Activated CD4-positive, alpha-beta T cell treated with anti-CD3 and anti-CD28 coated beads, Interleukin-10, Interleukin-2, amounts not matched to agents 100 ng/mL and 50 ng/mL, durations not matched to agents 16 hours and 8 hours (primary cell): ENCODE measurements at places on chromosomes 11 and 22.

- DNase-seq: no peak
Measured at GRCh38 chr11:15547685-15548084, 433.0 kb downstream of the INSC start.

DNA sequence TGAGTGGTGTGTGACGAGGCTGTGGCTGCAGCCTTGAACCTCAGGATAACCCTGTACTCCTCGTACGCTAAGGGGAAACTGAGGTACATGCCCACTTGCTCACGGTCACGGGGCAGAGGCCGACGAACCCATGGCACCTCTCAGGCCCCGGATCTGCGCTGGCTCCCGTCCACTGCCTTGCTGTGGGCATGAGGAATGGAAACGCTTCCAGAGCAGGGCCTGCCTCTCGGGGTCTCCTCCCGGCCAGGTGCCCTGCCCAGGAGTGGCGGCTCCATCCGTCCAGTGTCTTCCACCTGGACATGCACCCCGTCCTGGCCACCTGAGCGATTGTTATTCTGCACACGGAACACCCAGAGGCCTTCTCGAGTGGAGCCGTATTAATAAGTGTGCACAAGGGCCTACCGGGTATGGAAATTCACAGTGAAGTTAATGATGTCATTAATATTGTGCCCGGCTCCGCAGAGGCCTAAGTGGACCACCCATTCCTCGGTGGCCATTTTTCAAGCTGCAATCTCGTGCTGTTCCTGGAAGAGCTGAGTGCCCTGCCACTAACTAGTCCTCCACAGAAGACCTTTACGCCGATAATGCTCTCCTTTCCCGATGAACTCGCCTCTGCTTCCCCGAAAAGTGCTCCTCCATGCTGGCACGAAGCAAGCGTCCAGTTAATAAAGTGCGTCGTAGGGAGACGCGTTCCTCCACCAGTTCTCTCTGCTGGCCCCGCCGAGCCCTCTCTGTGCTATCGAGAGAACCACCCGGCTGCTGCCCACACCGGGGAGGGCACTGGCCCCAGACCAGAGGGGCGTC, 927.9 kb downstream of the BRD1 start:
- DNase-seq: no peak

- peak; percentile 24 for DNase-seq
Measured at GRCh38 chr11:46808799-46809431, 37.2 kb downstream of the CKAP5 start.

GRCh38 chr11:116888884-116889549, 51.6 kb upstream of the APOA1 start:
- no peak for DNase-seq

- no peak for DNase-seq
Measured at GRCh38 chr11:100095809-100096208, 591.3 kb upstream of the ARHGAP42 start.

DNA sequence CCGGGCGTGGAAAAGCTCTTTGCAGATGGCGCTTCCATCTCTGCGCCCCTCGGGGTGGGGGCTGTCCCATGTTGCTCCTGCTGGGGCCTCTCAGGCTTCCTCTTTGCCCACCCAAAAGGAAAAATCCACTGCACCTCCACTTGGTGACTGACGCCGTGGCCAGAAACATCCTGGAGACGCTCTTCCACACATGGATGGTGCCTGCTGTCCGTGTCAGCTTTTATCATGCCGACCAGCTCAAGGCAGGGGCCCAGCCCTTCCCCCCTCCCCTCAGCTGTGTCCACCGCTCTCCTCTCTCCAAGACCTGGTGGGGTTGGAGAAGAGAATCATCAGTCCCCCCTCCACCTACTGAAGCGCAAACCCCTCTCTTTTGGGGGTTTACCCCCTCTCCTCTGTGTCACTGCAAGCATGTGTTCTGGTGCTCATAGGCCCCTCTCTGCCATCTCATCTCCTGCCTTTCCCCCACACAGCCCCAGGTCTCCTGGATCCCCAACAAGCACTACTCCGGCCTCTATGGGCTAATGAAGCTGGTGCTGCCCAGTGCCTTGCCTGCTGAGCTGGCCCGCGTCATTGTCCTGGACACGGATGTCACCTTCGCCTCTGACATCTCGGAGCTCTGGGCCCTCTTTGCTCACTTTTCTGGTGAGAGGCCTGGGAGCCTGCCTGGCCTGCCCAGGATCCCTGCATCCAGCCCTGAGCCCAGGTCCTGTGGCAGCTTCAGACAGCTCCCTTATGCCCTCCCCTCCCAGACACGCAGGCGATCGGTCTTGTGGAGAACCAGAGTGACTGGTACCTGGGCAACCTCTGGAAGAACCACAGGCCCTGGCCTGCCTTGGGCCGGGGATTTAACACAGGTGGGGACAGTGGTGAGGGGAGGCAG, 1.8 kb downstream of the LARGE2 start:
- DNase-seq: no peak

- no peak for DNase-seq
Measured at GRCh38 chr11:64062185-64063039, 26.7 kb downstream of the FLRT1 start.

DNA sequence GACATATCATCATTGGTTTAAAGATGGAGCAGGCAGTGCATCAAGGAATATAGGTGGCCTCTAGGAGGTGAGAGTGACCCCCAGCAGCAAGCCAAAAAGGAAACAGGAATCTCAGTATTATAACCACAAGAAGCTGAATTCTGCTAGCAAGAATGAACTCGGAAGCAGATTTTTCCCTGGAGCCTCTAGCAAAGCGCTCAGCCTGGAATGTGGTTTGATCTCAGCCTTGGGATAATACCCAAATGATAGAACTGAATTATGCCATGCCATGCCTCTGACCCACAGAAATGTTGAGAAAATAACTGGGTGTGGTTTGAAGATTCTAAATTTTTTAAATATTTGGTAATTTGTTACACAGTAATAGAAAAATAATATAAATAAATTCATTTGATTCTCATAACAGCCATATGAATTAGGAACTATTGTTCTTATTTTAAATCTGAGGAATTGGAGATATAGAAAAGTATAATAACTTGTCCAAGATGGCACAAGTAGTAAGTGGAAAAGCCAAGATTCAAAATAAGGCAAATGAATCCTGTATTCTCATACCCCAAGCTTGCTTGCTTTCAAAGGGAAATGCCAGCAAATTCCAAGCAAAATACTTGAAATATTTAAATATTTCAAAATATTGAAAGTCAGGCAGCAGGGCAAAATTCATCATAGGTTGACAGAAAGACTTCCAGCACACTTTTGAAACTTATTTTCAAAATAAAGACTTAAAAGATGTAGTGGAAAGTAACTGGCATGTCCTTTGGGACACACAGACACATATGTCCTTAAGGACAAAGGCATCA, 567.4 kb downstream of the KCNA4 start:
- no peak for DNase-seq

DNA sequence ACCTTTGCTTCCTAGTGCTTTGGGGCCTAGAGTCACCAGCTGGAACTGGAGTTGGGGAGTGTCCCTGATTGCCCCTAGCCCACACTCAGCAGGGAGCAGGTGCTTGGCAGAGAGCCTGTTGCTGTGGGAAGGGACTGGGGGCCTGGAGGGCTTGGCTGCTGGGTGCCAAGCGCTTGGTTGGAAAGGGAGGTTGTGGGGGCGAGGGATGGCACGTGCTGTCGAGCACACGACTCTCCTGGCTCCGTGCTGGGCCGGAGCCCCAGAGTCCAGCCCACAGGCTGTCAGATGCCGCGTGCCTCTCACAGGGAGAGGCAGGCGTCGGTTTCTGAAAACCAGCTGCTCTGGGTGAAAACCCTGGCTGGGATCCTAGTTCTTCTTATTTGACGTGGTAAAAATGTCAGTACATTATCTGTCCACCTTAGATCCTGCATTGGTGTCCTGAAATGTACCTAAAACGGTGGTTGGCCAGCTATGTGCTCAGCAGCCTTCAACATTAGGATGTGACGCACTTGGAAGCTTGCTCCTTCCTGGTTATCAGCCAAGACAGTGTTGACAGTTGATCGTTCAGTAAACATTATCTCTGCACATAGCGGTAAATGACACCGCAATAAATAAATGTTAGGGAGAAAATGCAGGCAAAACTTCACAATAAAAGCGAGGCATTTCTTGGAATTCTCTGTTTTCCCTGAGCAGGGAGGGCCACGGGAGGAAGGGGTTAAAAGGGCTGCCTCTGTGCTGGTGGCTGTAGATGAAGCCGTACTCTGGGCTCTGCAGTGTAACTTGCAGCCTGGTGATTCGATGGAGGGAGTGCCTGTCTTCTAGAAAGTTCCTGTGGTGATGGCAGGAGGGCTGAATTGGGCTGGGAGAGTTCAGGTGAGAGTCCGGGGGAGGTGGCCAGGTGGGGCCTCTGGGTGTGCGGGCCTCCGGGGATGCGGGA, 29.2 kb downstream of the GRAMD4 start:
- DNase-seq: no peak

GRCh38 chr22:25495285-25495684, 69.2 kb upstream of the GRK3 start:
- DNase-seq: no peak
